ENCODE measurements at places on chromosomes 2 and 18.

DNA sequence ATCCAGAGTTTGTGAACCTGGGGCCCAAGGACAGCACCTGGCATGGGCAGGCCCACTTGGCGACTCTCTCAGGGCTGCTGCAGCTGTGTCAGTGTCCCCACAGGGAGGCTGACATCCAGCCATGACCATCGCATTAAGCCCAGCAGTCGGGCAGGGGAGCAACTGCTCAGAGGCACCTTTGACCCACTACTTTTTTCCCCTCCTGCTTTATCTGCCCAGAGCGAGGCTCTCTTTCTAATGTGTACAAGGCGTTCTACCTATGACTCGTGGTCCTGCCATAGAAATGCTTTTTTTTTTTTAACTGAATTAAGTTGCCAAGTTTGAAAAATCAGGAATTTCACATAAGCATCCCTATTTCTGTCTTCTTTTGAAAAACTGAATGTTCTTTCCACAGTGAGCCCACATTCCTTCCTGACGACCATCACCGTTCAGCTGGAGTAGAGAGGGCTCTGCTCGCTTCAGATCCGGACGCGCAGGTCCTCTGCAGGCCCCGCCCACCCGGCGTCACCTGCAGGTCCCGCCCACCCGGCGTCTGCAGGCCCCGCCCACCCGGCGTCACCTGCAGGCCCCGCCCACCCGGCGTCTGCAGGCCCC, 403 bp upstream of the CLUL1 start:
- no peak for DNase-seq

- DNase-seq = no peak
These were observed 30.7 kb upstream of the SLC35F6 start for GRCh38 chr2:26733413-26733812.

DNA sequence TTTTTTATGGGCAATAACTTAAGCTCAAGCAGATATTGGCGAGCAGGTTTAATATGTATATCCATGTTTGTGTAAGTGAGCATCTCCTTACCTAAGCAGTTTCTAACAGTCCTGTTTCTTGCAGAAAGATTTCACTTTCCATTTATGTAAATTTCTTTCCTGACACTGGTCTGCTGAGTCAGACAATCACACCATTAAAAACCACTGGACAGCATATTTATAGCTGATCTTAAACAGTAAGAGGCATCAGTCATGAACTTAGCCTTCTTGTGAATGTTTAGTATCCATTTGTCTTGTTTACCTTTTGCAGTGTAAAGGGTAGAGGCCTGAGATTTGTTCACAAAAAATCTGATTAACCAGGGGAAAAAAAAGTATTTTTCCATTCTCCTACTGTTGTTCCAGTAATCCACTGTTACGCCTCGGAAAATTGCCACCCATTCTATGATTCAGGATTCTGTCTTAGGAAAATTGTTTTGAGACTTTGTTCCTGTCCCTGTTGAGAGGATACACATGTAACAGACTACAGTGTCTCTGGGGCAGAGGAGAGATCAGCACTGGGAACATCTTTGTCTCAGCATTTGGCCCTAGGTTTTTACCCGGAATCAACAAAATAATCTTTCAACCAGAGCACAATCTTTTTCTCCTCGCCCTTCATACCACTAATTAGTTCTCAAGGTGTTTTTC, 521.0 kb upstream of the NRP2 start:
- DNase-seq = no peak

GRCh38 chr18:11260961-11261461, 111.6 kb upstream of the PIEZO2 start:
- no peak for DNase-seq

DNA sequence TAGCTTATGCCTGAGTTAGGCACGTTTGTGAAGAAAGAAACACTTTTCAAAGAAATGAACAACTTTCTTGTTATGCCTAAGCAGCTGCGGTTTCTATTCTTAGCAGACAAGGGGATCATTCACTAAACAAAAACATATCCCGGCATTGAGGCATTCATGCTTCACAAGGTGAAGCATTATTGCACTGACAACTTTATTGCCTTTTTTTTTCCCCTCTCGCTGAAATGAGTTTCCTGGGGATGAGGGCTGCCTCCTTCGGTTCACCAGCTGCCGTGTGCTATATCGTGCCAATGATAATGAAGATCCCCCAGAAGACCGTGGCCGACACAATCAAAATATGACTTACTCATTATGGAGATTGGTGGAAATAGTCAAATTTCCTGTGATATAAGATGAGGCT, 288.2 kb upstream of the ST6GAL2 start:
- DNase-seq = no peak

GRCh38 chr2:158116936-158117335, 15.3 kb downstream of the UPP2 start:
- DNase-seq = no peak

DNA sequence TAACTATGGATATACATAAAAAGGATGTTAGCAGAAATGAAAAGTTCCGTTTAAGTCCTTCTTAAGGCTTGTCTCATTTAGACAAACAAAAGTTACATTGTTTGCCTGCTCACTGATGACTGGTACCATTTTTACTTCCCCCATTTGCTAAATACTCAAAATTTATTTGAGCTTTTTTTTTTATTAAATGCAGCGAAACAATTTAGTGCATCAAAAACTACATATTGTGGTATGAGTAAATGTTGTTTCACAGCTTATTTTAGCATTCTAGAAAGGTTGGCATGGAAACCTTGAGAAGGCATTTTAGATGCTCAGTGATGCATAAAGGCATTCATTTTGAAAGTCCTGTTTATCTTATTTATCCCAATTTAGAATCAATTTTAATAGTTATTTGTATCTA, 100.0 kb downstream of the MAP2 start:
- no peak for DNase-seq

GRCh38 chr18:54052732-54053429, 171.6 kb downstream of the MBD2 start:
- DNase-seq = no peak

DNA sequence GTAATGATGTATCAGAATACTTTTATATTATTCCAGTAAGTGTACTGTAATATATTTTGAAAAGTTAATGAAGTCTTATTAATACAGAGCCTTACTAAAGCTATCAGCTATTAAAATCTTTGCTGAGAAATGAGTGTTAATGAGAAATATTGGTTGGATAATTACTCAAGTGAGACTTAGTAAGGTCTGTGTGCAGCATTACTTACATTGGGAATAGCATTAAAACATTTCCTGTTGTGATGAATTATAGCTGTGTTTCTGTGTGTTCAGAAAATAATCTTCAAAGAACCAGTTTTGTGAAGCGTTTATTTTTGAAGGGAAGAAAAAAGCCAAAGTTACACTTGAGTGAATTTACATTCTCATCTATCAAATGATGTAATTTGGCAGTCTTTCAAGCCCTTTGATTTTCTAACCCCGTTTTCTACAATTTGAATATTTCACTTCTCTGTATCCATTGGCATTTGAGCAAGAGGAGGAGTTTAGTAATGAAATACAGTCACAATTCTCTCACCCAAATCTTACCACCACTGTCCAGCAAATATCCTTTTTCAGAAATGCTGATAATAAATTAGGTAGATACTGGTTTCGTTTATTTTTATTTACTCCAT, 123.5 kb upstream of the BOD1L2 start:
- no peak for DNase-seq

GRCh38 chr18:45837283-45838070, 12.0 kb downstream of the SIGLEC15 start:
- DNase-seq = no peak

DNA sequence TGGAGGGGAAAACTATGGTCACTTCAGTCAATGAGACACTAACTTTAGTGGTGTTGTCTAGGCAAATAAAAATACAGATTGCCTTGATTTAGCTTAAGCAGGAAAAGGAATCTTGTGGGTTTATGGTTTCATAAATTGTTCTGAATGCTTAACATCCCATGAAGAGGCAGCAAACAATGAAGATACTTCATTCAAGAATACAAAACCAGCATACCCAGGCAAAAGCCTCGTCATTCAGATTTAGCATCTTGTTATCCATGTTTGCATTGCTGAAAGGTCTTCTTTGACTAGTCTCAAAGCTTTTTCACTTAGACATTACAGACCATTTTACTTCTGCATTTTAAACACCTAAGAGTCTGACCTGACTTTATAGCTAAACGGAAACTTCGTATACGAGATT, 272.7 kb upstream of the FSHR start:
- no peak for DNase-seq

DNA sequence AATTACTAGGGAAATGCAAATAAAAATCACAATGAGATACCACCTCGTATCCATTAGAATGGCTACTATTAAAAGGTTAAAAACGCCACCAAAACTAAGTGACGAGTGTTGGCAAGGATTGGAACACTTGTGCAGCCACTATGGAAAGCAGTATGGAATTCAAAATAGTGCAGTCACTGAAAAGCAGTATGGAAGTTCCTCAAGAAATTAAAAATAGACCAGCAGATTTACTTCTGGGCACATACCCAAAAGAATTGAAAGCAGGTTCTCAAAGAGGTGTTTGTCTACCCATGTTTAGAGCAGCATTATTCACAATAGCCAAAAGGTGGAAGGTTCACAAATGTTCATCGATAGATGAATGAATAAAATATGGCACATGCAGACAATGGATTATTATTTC, 149.7 kb upstream of the STON1 start:
- no peak for DNase-seq

GRCh38 chr2:107036293-107036692, 150.3 kb upstream of the ST6GAL2 start:
- no peak for DNase-seq

GRCh38 chr18:51391731-51392130, 194.2 kb upstream of the MEX3C start:
- DNase-seq = no peak

GRCh38 chr2:221134718-221135117, 437.4 kb downstream of the EPHA4 start:
- no peak for DNase-seq

DNA sequence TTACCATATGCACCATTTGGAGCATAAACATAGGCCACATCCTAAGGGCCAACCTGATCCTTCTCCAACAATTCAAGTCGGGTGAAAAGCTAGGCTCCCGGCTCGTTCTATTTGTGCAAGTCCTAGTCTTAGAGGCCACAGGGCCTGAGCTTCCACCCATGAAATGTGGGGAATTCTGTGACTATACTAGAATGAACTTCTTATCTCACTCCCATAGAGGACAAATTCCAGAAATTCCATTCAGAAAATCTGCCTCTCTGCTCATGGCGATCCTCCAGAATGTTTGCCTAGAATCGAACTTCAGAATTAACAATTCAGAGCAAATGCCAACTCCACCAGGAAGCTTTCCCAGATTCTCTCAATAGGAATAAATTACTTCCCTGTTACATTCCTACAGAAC, 187.9 kb downstream of the BCL11A start:
- no peak for DNase-seq

- no peak for DNase-seq
These were observed 100.7 kb downstream of the EHBP1 start for GRCh38 chr2:62806231-62806630.

GRCh38 chr2:20397811-20398447, 47.3 kb upstream of the PUM2 start:
- DNase-seq = no peak

DNA sequence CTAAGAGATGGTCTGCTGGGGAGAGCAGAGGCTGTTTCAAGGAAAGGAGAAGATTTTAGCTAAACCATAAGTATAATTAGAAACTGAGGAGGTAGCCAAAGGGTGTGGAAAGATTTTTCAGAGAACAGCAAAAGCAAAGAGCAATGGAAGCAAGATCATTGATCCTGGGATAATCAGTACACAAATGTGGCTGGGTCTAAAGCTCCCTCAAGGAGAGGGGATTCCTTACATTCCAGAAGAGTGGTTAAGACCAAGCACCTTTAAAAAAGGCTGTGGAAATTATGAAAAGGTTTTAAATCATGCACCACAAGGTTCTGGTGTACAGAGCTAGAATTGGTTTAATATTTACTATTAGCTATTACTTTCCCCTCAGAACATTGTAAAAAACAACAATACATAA, 246.0 kb upstream of the UBE2E3 start:
- no peak for DNase-seq

DNA sequence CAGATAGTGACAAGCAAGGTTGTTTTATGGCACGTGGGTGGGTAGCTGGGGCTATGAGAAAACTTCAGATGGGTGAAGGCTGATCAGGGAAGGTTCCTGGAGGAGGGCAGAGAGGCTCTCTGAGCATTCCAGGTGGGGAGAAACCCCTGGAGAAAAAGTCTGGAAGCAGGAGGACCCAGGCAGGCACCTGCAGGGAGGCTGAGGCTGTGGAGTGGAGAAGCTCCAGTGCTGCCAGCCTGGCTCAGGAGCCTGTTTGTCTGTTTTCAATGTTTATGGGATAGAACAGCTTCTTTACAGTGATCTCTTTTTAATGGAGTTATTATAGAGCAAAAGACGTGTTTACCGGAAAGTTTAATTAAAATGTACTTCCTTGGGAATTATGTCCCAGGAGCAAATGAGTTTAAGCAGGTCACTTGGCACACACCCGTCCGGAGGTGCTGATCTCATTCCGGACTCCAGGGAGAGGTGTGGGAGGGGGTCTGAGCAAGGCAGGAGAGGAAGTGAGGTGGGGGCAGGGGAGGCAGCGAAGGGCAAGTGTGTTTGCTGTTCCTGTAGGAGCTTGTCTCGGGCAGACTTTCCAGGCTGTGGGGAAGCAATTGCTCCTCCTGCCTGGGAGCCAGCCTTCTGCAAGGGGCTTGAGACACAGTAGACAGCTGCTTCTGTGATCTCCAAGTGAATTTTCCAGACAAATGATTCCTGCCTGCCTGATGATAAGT, 239.5 kb downstream of the MYCN start:
- no peak for DNase-seq

- no peak for DNase-seq
These were observed 165.2 kb upstream of the KLF7 start for GRCh38 chr2:207330912-207331311.

GRCh38 chr2:103285354-103285753, 523.5 kb downstream of the TMEM182 start:
- DNase-seq = no peak
